ENCODE measurements at places on chromosomes 12 and 14. TPM values are rescaled to one million over a fixed set of nuclear protein-coding genes. Genes with fewer than 3 reads are reported as not detected.

The PZP gene
- 0.86 TPM for total RNA-seq

The RBP5 gene
- total RNA-seq: 44.1 TPM

The CACNA1C gene
- 0.74 TPM for total RNA-seq

The SERPINA3 gene
- 8,996 TPM for total RNA-seq

The DCD gene
- not detected for total RNA-seq

The CLEC1B gene
- 23.5 TPM for total RNA-seq

The IRAK3 gene
- 5.9 TPM for total RNA-seq

The MMP19 gene
- 1.9 TPM for total RNA-seq

The CEBPE gene
- 0.13 TPM for total RNA-seq

The G2E3 gene
- total RNA-seq: 4.8 TPM

The CD4 gene
- total RNA-seq: 41.6 TPM

The OAS2 gene
- total RNA-seq: 9.0 TPM
